ENCODE measurements at places on chromosomes 3 and 15.

GRCh38 chr3:41350441-41350840 lies 151.1 kb downstream of the CTNNB1 start:
- DNase-seq = no peak

DNA sequence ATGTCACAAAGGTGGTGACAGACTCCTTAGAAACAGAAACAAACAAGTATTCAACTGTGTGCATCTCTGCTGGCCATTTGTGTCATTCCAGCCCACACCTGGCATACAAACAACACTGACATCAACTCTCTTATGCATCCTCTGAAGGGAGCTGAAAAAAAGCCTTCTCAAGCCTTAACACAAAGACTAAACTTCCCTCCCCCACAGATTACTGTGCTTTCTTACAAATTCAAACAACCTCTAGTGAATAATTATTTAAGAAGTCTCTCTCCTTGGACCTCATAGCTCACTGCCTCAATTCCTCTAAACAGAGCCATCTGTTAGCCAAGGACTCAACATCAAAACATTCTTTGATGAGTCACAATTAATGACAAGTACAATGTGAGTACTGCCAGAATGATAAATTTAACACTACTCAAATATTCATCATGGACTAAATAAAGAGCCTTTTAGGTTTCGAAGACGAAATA lies 132.1 kb downstream of the WDR76 start:
- DNase-seq = no peak

DNA sequence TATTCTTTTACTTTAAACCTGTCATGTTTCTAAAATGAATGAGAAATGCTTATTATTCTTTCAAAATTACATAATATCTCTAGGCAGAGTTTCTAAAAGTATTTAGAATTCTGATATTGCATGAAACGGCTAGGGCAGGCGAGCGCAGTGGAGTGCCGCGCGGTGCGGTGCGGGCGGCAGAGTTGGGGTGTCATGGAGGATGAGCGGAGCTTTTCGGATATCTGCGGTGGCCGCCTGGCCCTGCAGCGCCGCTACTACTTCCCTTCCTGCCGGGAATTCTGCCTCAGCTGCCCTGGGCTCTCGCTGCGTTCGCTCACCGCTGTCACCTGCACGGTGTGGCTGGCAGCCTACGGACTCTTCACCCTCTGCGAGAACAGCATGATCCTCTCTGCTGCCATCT lies 12.6 kb downstream of the BNIP2 start:
- peak; percentile 11 for DNase-seq

- DNase-seq = no peak
Observed at GRCh38 chr3:177237206-177237605, 39.9 kb upstream of the TBL1XR1 start.

- DNase-seq = no peak
Observed at GRCh38 chr15:96515371-96515770, 184.9 kb downstream of the NR2F2 start.

- DNase-seq = no peak
Observed at GRCh38 chr3:180798197-180798596, 114.3 kb upstream of the FXR1 start.

DNA sequence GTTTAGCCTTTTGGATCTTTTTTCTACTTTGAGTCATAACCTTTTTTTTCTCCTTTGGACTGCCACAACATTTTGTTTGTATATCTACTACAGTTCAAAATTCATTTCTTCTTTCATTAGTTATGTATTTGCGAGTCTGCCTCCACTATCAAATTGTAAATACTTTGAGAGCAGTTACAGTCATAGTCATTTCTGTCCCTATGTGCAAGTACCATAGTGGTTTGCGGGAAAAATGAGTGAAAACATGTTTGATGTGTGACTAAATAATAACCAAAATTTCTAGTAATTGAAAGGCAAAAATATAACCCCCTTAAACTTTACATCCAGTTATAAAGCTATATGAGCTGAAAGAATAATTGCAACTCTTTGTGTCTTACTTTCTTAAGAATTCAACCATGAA lies 45.8 kb upstream of the CCDC50 start:
- DNase-seq = no peak

DNA sequence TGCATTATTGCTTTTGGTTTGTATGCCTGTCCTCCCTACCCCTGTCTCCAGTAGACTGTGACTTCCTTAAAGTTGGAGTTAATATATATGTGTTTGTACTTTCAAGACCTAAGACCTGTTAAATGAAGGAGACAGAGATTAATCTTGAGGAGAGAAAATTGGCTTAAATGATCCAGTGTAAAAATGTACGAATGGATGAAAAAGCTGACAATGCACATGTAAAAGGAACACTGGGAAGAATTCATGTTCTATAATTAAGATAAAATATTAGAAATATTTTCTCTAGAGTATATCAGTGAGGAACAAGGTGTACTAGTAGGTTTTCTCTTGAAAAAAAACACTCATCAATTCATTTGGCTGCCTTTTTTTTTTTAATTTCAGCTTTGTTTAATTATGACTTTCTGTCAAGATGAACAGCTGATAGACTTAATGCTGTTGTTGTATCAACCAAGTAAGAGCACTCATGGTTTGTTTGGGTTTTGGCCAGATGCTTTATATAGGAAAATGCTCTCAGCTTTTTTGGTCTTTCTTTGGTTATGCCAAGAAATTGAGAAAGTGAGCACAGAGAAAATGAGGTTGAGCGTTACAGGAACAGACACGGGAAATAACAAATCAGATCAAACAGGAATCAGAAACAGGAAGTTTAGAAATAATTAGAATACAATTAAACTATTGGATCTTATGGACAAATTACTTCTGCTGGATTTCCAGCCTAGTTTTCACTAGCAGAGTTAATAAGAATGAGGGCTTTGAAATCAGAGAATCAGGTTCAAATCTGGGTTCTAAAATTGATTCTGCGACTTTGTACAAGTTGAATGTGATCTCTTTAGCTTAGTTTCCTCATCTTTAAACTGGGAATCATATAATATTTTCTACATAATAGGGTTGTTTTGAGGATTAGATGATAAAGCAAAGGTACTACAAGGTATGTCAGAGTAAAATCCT lies 38.3 kb upstream of the AADAC start:
- no peak for DNase-seq

- no peak for DNase-seq
Observed at GRCh38 chr3:11909726-11910125, 63.0 kb upstream of the TAMM41 start.

GRCh38 chr3:9727041-9727595 lies 4.4 kb upstream of the BRPF1 start:
- DNase-seq = peak; percentile 73

- peak; percentile 99 for DNase-seq
Observed at GRCh38 chr15:77070495-77071304, at the start of gene TSPAN3. TSPAN3 (minus strand) TSS chr15:77071109; CDS start chr15:77070954, 155 bp downstream.

GRCh38 chr3:177197727-177198460 lies 612 bp upstream of the TBL1XR1 start:
- no peak for DNase-seq

- DNase-seq = no peak
Observed at GRCh38 chr3:127860211-127860696, 37.9 kb upstream of the MGLL start.

DNA sequence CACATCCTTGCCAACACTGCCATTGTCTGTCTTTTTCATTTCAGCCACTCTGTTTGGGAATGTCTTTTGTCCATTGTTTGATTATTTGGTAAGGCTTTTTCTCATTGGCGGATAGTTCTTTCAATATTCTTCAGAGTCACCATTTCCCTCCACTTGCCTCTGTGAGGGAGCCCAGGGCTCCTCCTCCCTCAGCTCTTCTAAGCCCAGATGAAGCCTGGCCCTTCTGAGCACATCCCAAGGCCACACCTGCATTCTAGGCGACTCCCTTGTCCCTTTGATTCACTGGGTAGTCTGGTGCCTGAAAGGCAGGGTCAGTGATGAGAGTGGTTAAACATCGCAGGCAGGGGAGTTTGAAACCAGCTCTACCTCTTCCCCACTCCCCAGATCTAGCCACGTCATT lies 12.4 kb upstream of the LTF start:
- DNase-seq = no peak

- no peak for DNase-seq
Observed at GRCh38 chr3:49492969-49493368, 22.9 kb downstream of the DAG1 start.

GRCh38 chr3:19331931-19332330 lies 183.6 kb downstream of the KCNH8 start:
- DNase-seq = no peak

DNA sequence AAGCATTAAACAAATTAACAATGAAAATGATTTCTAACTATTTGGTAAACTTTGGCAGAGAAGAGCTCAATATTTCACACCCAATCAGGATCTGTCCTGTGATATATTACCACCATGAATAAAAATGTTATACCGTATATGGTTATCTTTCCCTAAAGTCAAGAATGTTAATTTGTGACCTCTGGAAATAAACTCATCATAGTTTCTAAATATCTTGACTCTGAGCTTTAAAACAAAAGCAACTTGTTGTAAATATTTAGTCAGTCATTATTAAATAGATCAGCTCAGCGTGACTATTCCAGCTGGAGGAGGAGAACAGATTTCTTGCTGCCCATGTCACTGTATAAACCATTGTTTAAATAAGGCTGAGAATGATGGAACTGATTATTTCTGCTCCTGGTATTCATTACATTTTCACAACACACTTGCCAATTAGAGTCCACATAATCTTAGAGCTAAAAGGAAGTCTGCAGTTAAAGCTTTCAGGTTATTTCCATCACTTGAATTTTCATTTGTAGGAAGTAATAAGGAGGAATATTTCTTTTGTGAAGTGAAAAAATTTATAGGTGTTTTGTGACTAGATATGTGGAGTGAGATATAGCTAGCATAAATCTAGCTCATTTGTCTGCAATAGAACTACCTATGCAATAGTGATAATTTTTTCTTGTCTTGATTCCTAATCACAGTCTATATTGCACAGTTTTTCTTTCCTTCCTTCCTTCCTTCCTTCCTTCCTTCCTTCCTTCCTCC lies 106.5 kb upstream of the P2RY1 start:
- no peak for DNase-seq

- no peak for DNase-seq
Observed at GRCh38 chr15:100596792-100597191, 5.2 kb downstream of the LINS1 start.

DNA sequence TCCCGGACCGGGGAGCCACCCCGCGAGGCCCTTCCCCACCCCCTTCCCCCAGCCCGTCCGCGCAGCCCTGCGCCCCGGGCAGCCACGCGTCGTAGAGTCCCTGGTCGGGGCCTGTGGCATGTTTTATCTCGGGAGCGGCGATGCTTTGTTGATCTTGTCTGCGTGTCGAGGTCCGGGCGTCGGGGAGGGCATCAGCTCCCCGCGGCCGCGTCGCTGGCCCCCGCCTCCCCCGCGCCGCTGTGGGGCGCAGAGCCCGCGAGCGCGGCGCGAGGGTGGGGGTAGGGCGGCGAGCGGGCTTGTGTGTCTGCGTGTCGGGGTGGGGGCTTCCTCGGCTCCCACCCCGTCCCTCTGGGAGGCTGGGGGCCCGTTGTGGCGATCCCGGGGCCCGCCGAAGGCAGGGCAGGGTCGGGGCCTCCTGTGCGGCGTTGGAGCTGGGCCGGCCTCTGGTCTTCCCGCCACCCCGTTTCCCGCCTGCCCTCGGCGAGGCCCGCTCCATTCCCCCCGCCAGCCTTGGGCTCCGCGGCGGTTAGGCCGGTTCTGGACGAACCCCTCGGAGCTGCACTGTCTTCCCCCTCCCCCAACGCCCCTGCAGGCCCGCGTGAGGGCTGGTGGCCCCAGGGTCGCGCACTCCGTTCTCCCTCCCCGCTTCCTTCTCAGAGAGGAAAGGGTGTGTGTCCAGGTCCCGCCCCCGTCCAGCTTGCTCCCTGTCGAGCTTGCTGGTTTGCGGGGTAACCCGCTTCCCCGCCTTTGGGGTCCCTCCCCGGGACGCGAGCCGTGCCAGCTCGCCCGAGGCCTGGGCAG lies 695 bp downstream of the GMPS start:
- DNase-seq = peak; percentile 73

- DNase-seq = no peak
Observed at GRCh38 chr15:88987934-88988671, 74.9 kb upstream of the MFGE8 start.
